ENCODE measurements at places on chromosomes 13 and 19.

- no peak for DNase-seq
These were observed 250.7 kb downstream of the TBC1D4 start for GRCh38 chr13:75231235-75231634.

DNA sequence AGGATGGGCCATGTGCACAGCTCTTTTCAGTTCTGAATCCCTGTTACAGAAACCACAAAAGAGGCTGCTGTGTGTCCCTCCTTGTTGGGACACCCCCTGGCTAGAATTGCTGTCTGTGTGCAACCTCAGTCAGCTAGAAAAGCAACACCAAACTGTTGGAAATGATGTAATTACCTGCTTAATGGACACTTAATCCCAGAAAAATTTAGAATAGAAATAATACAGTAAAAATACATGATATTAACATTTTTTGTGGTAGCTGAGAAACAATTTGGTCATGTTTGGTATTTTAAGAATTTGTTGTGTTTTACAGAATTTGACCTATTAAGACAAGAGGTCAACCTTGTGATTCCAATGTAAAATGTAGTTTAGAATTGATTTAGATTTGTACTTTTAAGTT is 46.8 kb downstream of the FAM124A start:
- DNase-seq: no peak

DNA sequence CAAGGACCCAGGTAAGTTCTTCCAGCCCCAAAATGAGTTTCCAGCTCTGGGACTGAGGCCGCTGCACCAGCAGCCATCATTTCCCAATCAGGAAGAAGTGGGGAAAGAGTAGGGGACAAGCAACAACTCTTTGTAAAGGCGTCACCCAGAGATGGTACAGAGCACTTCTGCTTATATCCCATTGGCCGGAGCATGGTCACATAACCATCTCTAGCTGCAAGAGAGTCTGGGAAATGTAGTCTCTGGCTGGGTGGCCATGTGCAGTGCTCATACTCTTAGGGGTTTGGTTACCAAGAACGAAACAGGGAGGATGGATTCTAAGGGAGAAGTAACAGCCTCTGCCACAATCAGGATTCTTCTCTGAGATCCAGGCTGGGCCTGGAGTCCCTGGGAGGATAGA is 26.3 kb downstream of the CKM start:
- no peak for DNase-seq

DNA sequence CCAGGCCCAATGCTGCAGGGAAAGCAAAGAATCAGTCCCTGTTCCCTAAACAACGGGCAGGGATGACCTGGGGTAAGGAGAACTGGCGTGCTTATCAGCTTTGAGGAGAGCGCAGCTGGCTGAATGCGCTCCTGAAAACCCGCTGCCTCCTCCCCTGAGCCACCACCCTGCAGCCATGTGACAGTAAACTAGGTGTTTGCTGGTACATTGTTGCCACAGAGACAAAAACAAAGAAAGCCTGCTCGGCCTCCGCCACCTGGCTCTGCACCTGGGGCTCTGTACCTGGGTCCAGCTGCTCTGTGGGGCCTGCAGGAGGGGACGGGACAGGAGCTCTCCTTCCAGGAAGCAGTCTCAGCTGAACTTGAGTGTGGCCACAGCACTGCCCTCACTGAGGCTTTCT is 21.8 kb downstream of the MCF2L start:
- DNase-seq: no peak

- no peak for DNase-seq
These were observed 80.3 kb downstream of the SERP2 start for GRCh38 chr13:44453881-44454280.

- DNase-seq: peak; percentile 50
These were observed at the start of gene FSD1 for GRCh38 chr19:4304538-4305256. Gene FSD1, plus strand, starts transcription at chr19:4304598. Its CDS starts 149 bp downstream, at chr19:4304747.

- no peak for DNase-seq
These were observed 25.1 kb downstream of the BICRA start for GRCh38 chr19:47633996-47634395.

GRCh38 chr19:49856574-49857021 is 5.6 kb downstream of the PTOV1 start:
- no peak for DNase-seq

DNA sequence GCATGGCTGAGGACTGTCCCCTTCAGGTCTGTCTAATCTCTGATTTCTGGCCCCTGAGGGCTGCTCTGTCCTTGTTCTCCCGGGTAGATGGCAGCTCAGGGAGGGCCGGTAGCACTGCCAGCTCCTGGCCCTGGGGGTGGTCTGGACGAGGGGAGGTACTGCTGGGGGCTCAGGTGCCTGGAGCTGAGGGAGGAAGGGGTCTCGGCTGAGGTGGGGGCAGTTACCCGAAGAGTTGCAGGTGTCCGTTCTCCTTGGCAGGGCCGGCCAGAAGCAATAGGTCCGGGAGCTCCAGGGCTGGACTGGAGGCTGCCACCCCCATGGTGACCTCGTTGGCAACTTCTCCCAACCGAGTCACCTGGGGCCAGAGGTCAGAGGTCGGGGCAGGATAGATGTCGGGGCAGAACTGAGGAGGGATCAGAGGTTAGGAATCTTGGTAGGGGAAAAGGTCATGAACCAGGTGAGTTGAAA is 1.2 kb upstream of the EMC10 start:
- DNase-seq: no peak

GRCh38 chr13:35599384-35599783 is 122.9 kb upstream of the MAB21L1 start:
- DNase-seq: no peak

- DNase-seq: no peak
These were observed 16.1 kb downstream of the ZNF317 start for GRCh38 chr19:9156304-9156703.

DNA sequence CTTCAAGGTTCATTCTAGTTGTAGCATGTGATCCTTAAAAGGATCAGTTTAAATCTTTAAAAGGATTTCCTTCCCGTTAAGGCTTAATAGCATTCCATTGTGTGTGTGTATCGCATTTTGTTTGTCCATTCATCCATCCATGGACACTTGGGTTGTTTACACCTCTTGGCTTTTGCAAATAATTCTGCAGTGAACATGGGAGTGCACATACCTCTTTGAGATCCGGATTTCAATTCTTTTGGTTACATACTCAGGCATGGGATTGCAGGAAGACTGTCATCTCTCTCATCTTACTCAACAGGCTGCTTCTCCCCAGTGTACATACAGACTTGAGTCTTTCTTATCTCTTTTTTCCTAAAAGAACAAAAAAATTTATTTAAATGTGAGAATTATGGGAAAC is 1.2 kb downstream of the RNF113B start:
- DNase-seq: no peak

GRCh38 chr19:6865849-6866248 is 21.5 kb upstream of the ADGRE1 start:
- DNase-seq: no peak

GRCh38 chr19:1473085-1473851 is 5.7 kb downstream of the C19orf25 start:
- DNase-seq: no peak

GRCh38 chr13:113298043-113298945 is 1.3 kb downstream of the LAMP1 start:
- DNase-seq: no peak

- peak; percentile 63 for DNase-seq
These were observed 27.7 kb downstream of the GADD45B start for GRCh38 chr19:2503521-2504109.

GRCh38 chr13:109787135-109787954 is 962 bp upstream of the IRS2 start:
- DNase-seq: no peak

DNA sequence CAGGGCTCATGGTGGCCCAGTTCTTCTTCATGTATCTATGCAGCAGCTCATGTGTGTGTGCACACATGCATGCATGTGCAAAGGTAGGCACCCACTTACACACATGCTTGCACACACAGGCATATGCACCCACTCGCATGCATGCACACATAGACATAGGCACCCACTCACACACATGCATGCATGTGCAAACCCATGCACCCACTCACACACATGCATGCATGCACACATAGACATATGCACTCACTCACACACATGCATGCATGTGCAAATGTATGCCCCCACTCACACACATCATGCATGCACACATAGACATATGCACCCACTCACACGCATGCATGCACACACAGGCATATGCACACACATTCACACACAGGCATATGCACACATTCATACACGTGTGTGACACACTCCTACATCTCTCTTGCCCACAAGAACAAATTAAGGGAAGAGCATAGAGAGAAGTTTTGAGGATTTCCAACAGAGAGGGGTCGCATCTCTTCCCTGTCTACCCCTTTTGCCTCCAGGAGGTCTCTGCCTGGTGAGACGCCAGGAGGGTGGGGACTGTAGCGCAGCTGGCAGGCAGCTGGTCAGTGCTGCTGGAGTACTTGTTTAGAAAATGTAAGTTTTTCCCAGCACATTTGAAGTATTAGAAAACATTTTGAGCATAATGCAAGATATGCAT is 63.9 kb upstream of the ARHGEF7 start:
- no peak for DNase-seq

- no peak for DNase-seq
These were observed 13.1 kb upstream of the SLC25A42 start for GRCh38 chr19:19050731-19051130.

DNA sequence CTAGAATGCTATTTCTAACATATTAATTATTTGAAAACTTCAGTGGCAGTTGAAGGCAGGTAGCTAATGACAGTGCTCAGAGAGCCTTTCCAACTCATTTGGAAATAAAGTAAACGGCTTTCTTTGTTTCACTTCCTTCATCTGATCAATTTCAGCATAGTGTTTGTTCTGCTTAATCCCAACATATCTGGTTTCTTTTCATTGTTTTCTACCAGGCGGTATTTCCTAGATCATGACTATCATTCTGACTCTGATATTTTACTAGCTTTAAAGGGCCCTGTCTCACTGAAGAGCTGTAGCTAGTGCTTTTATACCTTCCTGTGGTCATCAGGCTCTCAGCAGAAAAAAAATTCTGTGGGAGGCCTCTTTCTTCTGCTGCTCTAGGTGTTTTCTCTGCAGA is 178.6 kb downstream of the RBM26 start:
- DNase-seq: no peak

DNA sequence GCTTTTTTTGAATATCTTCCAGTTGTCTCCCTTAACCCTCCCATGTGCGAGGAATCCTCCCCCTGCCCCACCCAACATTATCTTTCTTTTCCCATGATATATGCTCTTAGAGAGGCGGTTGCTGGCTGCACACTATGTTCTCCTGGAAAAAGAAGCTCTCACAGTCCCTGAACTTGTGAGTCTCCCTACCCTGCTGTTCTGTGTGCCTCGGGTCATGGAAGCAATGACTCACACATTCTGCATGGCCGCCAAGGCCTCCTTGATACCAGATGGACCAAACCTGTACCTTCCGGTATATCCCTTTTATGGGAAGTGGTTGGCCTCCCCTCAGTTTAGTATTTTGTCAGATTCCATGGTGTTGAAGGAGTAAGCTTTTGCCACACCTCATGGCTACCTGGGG is 705.4 kb downstream of the SLITRK6 start:
- DNase-seq: no peak

- DNase-seq: no peak
These were observed 36.0 kb downstream of the GNG7 start for GRCh38 chr19:2666344-2666994.

DNA sequence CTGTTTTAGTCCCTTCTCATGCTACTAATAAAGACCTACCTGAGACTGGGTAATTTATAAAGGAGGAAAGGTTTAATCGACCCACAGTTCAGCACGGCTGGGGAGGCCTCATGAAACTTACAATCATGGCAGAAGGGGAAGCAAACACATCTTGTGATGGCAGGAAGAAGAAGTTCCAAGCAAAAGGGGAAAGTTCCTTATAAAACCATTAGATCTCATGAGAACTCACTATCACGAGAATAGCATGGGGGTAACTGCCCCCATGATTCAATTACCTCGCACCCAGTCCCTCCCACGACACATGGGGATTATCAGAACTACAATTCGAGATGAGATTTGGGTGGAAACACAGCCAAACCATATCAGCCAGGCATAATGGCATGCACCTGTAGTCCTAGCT is 13.0 kb upstream of the STRN4 start:
- DNase-seq: no peak

DNA sequence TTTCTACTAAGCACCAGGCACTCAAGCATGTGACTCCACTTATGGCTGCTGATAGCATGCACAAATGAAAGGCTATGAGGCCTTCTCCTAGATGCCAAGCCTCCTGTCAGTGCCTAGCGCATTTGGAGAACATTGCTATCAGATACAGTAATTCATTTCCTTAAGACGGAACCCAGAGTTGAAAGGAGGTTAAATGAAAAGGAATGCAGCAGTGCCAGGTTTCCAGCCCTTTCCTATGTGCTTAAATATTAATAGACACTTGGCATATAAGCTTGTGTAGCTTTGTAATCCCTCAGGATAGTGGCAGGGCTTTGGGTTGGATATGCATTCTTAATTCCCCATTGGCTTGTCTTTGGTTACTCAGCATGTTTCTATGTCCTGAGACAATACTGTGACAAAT is 140.1 kb upstream of the FRY start:
- DNase-seq: no peak

GRCh38 chr19:6534451-6535093 is 3.7 kb downstream of the TNFSF9 start:
- no peak for DNase-seq

- DNase-seq: no peak
These were observed 6.5 kb downstream of the PIAS4 start for GRCh38 chr19:4013886-4014540.

GRCh38 chr19:3603121-3603811 is 3.4 kb downstream of the TBXA2R start:
- DNase-seq: no peak

DNA sequence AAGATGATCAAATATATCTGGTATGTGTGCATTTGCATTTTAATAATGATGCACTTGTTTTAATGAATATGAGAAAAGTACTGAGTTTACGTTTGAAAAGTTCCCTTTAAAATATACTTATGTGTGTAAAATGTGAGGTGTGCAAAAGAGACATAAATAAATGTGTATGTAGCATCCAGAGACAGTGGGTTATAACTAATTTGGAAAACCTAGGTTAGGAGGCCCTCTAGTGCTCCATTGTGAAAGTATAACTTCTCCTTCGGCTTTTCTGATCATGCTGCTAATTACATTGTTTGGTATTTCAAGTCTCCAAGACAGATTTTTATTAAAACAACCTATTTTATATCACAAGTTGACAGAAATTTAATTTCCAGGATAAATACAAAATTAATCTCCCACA is 30.1 kb downstream of the SCEL start:
- no peak for DNase-seq

DNA sequence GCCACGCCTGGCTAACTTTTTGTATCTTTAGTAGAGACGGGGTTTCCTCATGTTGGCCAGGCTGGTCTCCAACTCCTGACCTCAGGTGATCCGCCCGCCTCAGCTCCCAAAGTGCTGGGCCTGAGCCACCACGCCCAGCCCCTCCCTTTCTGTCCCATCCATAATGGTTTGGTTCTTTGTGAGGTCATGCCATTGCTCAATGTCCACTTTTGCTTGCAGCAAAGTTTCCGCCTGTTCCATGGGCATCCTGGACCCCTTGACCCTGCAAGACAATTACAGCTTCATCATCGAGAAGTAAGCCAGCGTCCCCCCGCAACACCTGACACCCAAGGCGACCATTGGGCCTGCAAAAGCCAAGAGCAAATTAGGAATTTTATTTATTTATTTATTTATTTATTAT is 16.6 kb downstream of the PRR22 start:
- no peak for DNase-seq
